ENCODE measurements at places on chromosomes 4 and X.

GRCh38 chr4:60589425-60589824 is 610.7 kb upstream of the ADGRL3 start:
- no peak for DNase-seq

DNA sequence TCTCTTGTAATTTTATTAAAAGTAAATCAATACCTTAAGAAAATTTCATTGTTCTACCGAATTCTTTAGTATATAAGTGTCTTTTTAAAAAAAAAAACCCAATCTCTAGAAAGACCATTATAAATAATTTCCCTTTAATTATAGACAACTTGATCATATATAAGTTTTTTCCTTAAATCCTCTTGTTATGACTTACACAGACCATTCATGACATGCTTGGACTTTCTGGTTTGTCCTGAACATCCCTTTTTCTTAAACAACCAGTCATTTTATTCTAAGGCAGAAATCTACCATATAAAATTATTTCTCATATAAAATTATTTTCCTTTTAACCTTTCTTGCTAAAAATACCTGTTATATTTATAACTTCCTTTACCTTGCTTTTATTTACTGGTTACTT is 15.4 kb upstream of the FHDC1 start:
- peak; percentile 13 for DNase-seq

DNA sequence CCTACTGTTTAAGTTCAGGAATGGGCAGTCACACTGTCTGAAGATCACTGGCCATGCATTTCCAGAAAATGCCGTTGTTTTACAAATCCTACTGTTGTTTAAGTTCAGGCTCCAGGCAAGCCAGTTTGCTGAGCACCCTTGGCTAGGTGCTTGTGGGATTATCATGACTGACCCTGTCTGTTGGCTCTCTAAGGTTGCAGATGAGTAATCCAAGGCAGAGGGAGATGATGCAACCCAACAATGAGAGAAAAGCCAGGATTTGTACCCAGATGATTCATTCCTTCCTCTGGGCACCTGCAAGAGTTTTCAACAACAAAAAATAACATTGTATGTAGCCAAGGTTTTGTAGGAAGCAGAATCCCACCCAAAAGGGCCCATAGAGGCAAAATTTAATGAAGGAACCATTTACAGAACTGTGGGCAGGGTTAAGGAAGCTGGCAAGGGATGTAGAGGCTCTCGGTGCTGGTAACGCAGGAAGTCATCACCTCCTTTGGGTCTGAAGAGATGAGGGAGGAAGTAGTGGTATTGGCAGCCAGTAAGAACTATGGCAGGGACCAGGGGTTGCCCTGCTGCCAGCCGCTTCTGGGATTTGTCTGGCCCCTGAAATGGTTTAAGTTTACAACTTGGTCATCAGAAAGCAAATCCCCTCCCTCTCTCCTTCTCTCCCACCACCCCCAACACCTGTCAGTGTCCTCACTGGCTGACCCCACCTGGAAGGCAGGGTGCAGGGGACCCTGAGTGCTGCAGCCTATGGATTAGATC is 54.8 kb downstream of the MSX1 start:
- DNase-seq: peak; percentile 40

DNA sequence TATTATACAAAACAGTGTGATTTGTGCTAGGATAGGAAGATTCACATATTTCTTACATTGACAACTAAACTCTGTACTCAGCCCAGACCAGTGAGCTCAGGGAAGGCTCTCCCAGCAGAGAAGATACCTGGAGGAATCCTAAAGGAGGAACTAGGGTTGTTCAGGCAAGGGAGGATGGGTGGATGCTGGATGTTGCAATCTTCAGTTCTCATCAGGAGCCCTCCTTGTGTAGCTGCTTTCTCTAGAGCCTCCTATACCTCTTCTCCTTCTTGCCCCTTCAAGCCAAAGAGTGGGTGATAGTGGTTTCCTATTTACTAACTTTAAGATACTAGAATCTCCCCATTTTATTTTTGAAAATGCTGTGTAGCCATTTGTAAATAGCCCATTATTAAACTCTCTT is 117.3 kb downstream of the NKX6-1 start:
- DNase-seq: no peak

- no peak for DNase-seq
These were observed 1958.6 kb downstream of the C4orf33 start for GRCh38 chr4:131054489-131055019.

DNA sequence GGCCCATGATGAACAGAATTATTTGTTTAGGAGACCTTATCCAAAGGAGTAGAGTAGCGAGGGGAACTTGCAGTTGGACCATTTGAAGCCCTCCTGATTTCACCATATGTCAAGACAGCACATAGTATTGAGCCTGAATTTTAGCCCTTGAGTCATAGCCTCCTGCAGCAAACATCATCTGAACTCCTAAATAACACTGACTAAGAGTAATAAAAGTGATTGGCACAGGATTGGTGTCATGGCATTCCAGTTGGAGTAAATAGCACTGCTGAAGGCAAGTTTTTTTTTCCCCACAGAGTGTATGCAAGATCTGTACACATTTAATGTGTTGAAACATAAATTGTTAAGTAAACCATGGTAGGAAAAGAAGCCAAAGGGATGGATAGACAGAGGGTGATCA is 89.0 kb downstream of the COMMD8 start:
- peak; percentile 29 for DNase-seq

GRCh38 chr4:84407554-84408407 is 91.3 kb downstream of the NKX6-1 start:
- no peak for DNase-seq

DNA sequence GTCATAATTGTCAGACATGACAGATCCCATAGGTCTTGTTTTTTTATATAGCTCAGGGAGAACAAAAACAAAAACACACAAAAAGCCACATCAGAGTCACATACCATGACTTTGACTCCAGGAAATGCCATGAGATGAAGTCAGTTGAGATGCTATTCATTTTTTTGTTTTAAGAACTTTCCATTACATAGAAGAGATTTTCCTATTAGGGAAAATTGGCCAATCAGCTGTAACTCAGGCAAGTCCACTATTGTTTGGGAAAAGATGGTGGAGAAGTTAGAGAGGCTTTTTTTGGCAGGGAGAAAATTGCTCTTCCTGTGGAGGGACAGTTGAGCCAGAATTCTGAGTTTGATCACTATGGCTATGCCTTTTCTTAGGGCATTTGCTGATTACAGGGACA is 72.6 kb downstream of the SMARCA5 start:
- DNase-seq: peak; percentile 17

DNA sequence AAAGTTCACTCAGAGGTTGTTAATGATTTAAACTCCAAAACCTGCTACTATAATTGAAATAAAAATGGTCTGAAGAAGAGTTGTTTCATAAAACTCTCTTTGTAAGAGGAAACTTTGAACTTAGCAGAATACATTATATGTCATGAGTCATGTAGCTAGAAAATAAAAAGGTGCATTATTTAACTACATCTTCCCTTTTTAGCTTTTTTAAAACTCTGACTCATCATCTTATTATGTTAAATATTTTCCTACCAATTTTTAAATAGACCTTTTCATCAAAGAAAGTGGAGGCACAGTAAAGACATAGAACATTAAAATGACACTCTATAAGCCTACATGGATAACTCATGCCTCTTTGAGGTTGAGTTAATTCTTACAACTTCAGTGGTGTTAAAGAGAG is 1.2 kb upstream of the ZNF827 start:
- DNase-seq: peak; percentile 61

DNA sequence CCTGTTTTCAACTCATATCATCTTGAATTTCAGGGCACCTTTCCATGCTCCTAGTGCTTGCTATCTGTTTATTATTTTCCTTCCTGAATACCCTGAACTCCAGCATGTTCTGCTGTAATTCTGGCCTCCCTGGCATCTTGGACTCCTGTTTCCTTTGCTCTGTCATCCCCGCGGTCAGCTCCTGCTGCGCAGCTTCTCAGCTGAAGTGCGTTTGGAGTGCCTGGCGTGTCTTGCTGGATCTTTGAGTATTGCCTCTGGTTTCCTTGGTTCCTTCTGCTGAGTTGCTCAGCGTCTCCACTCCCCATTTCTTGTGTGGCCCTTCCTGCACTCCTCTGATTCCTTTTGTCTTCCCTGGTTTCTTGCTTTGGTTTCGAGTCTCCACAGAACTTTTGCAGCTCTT is 84.4 kb downstream of the HTT start:
- DNase-seq: no peak

- DNase-seq: no peak
These were observed 25.5 kb upstream of the RXFP1 start for GRCh38 chr4:158496030-158496741.
